Lung (tissue), 17 donors: ENCODE measurements at places on chromosomes 11 and 22. TPM values are rescaled to one million over a fixed set of nuclear protein-coding genes. Genes with fewer than 3 reads are reported as not detected.

The LDLRAD3 gene
- polyA plus RNA-seq: 14.3 TPM

The UCP3 gene
- 1.9 TPM for polyA plus RNA-seq

The KDM2A gene
- 30.6 TPM for polyA plus RNA-seq

The PPARA gene
- polyA plus RNA-seq: 5.0 TPM

The ROBO3 gene
- polyA plus RNA-seq: 9.3 TPM

The KRTAP5-11 gene
- not detected for polyA plus RNA-seq

The SYCE3 gene
- 1.1 TPM for polyA plus RNA-seq

The PAMR1 gene
- 0.87 TPM for polyA plus RNA-seq

The SMIM35 gene
- polyA plus RNA-seq: 0.15 TPM

The CASTOR1 gene
- 16.5 TPM for polyA plus RNA-seq
